Foreskin fibroblast (primary cell): ENCODE measurements at places on chromosomes 1 and 21.
A peak's percentile ranks its signal among the peaks of the same experiment; 100 is the strongest.

DNA sequence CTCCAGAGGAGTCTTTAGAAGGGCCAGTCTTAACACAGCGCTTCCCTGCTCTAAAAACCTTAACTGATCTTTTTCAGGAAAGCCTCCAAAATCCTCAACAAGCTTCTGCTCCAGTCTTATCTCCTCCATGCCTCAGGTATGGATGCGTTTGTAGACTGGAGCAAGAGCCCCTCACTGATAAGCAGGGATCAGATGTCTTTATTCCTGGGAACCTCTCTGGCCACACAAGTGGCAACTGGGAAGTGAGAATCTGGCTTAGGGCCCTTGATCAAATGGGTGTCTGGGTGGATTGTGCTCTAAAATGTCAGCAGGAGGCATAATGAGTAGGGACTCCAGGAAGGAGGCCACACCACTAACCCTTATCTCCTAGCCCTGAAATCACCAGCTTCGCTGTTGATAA lies 1.4 kb downstream of the ZBTB8A start:
- DNase-seq = no peak

- no peak for DNase-seq
Observed at GRCh38 chr1:171581766-171582165, 40.3 kb upstream of the MYOCOS start.

DNA sequence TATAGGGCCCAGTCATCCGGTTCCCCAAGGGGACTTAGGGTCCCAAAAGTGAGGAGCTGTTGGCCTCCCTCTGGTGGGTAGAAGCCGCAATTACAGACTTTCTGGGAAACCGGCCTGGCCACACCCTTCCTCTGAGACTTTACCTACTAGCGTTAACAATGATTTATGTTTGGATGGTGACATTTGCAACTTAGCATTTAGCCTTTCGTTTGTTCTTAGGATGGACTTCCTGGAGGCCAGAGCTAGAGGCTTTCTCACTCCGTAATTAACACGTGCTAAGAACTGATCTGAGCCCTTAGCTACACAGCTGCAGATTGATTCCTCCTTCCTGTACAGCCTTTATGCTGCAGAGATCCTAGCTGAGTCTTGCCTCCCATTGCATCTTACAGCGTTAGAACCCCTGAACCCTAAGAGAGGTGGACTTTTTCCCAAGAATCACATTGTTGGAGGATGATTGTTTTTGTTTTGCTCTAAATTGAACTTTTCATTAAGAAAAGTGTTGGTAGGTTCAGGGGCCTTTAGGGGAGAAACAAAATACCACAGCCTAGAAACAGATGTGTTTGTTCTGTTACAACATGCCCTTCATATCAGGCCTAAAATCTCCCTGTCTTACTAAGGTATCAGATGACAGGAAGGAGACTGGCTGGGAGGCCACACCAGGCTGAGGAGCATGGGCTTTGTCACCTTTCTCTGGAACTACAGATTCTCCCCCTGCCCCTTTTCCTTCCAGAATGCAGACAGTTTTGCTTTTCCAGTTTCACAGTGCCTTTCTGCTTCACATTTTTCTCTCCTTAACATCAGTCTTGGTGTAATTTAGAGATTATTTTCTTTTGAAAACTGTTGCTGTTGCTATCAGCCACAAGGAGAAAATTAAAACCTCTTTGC lies 1.9 kb downstream of the S100A11 start:
- peak; percentile 63 for DNase-seq

DNA sequence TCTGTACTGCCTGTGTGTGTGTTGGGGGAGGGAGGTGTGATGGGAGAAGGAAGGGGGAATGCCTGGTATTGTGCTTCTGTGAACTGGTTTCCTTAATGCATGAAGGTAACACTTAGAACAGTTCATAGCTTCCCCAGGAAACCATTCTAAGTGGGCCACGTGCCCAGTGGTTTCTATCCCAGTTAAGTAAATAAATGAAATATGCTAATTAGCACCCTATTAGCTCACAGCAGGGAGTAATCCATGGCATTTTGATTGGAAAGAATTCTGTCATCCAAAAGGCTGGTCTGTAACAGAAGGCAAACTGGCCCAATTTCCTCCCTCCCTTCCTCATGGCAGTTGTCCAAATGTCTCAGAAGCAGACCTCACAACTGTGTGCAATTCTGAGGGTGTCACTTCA lies 199.3 kb downstream of the TTLL7 start:
- DNase-seq = no peak

- DNase-seq = no peak
Observed at GRCh38 chr21:43364851-43365424, 62.0 kb downstream of the SIK1 start.

DNA sequence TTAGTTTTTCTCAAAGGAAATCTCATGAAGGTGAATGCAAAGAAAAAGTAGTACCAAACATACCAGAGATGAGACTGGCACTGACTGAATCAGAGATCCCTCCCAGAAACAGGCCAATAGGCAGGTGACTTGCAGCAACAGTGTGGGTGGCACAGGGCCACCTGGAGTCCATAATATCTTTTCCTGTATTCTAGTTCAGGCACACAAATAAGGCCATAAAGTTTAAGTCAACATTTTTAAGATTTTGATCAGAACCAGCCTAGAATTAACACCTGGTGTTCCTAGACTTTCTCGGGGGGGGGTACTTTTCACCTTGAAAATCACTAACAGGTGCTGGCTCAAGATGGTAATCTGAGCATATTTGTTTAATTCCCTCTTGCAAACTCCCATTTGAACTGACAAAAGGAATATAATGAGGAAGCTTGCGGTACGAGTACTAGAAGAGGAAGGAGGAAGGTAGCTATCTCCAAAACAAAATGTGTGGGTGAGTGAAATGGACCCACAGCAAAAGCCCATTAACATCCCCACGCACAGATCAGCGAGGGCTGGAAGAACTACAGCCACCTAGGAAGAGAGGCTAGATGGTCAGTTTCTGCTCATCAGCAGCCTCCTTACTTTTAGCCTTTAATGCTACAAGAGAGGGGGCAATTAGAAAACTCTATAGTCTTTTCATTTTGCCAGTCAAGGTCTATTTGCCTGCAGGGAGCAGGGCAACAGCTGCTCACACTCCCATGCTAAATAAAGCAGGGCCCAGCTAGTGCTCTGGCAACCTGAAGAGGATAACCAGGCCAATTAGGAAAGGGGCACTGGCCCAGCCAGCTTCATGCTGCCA lies 18.9 kb downstream of the SDE2 start:
- DNase-seq = no peak

GRCh38 chr1:18948048-18948912 lies 8.2 kb downstream of the IFFO2 start:
- peak; percentile 64 for DNase-seq

- DNase-seq = no peak
Observed at GRCh38 chr1:232820431-232820830, 15.2 kb downstream of the MAP10 start.

DNA sequence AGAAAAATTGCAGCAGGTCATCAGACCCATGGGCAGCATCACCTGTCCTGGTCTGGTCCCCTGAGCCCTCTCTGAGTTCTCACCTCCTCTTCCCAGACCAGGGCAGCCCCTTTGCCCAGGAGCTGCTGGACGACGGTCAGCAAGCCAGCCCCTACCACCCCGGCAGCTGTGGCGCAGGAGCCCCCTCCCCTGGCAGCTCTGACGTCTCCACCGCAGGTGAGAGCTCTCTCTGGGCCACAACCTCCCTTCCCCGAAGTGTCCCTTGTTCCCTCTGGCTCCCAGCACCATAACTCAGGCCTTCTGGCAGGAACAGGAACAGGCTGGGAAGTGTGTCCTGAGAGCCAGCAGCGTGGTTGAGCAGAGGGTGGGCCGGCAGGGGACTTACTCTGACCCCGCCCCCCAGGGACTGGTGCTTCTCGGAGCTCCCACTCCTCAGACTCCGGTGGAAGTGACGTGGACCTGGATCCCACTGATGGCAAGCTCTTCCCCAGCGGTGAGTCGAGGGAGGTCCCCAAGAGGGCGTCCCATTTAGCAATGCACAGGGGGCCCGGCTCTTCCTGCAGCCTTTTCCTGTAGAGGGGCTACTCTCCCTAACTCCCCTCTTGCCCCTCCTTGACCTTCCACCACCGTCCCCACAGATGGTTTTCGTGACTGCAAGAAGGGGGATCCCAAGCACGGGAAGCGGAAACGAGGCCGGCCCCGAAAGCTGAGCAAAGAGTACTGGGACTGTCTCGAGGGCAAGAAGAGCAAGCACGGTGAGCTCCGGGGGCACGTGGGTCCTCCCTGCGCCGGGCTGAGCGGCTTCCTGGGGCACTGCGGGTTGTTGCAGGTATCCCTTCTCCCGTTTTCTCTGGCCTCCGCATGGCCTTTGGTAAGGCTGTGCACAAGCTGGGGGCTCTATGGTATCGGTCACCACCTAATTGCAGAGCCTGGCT lies 2.4 kb downstream of the ELF3 start:
- DNase-seq = no peak

- DNase-seq = no peak
Observed at GRCh38 chr1:226428791-226429461, 21.0 kb upstream of the PARP1 start.

- DNase-seq = no peak
Observed at GRCh38 chr21:34320011-34320410, 43.8 kb upstream of the KCNE2 start.

DNA sequence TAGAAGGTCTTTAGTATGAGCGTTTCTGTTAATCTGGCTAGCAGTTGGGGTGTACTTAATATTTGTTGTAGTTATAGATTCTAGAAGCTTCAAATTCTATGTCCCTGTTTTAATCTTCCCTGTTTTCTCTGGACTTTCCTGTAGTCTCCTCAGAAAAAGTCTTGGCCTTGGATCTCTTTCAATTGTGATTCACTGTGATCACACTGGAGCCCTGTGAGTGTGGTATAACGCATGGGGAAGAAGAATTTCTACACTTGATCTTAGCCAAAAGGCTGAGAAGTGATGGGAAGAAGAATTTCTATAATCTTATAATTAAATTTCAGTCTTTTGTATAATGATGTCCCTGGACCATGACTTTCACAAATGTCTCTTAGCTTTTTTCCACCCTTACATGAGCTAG lies 36.7 kb upstream of the COP1 start:
- peak; percentile 12 for DNase-seq

- DNase-seq = no peak
Observed at GRCh38 chr1:163442895-163443294, 121.1 kb downstream of the NUF2 start.

DNA sequence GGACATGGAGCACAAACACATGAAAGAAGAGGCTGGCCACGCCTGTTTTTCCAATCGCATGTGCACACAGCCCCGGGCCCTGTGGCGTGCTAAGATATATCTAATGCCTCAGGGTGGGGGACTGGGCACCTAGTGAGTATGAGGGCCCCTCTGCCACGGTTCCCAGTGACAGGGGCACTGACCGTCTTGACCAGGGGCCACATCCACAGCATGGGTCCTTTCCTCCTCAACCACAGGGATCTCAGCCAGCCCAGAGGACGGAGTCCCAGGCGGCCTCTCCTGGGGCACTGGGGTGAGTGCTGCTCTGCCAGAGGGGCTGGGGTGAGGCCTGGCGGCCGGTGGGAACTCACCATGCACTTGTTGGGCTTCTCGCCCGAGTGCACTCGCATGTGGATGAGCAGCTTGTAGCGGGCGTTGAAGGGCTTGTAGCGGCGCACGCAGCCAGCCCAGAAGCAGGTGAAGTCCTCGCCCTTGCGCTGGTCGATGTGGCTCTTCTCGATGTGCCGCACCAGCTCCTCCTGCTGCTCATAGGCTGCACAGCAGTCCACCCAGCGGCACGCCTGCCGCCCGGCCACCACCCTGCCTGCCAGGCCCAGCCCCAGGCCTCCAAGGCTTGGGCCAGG lies 134.7 kb downstream of the DMRTB1 start:
- no peak for DNase-seq

DNA sequence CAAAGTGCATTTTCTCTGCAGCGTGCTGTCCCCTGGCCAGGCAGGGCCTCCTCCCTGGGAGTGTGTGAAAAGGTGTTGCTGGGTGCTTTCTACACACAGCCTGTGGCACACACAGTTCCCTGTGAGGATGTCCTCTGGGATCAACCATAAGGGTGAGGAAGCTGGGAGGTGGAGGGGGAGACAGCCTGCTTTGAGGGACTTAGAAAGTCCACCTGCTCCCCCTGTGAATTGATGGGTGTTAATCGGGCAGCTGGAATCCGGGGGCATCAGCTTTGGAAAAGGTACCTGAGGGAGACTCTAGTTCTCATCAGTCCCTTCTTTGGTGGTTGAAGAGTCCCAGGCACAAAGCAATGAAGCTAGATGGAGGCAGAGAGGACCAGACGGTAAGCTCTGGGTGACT lies 35.8 kb downstream of the LHX4 start:
- no peak for DNase-seq

DNA sequence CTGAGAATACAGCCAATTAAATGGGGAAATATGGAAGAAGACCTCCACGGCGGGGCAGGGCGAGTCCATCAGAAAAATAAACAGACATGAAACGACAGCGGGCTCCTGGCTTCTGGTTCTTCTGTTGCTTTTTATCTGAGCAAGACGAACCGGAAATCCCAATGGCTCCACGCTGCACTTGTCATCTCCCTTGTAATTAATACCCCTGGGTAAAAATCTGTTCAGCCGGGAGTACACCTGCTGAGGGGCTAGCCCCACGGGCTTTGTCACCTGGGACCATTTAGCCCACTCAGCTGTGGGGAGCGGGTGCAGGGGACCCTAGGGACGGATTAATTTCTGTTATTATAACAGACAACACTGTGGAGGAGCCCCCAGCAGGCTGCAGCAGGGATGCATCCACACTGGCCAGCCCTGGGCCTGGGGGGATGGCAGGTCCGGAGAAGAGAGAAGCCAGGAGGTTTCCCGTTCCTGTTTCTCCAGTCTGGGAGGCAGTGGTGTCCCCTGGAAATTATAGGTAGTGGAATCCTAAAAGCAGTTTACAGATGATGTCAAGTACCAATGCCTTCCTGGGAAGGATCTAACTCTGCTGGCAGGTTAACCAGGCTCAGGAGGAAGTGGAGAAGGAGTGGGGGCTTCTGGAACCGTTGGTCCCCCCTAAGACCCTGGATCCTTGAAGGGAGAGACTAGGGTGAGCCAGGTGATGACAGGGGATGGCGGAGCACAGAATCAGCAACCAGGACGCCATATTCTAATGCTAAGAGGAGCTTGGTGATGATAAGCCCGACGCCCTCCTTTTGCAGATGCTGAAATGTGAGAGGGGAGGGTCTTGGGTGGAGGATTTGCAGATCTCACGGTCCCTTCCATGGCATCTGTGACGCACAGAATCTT lies 566.1 kb downstream of the PTPRU start:
- DNase-seq = no peak

DNA sequence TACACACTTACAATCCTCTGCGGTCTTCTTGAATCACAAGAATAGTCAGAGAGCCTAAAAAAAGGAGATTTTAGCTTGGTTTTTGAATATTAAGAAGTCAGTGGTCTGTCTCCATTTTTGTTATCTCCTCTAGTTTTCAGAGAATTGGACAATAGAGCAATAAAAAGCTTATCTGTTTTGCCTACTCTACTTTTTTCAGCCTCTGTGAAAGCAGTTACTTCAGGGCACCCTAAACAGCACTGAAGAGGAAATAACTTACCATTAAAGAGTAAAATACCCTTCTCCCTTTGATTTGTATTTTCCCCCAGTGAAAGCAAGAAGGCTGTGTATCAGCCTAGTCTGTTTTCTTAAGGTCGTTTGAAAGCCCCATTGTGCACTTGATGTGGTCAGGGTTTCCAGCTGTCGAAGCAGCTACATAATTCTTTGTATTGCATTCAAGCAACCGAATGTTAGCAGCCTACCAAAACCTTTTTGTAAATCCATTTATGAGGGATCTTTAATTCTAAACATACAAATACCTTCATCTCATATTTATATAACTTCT lies 1.0 kb downstream of the NTMT2 start:
- no peak for DNase-seq

- no peak for DNase-seq
Observed at GRCh38 chr1:156949127-156949526, 28.7 kb downstream of the LRRC71 start.

GRCh38 chr1:35560256-35561225 lies 2.9 kb downstream of the NCDN start:
- DNase-seq = no peak
